ENCODE measurements at places on chromosomes 7 and 10.

GRCh38 chr7:42227021-42227420 lies 10.0 kb downstream of the GLI3 start:
- DNase-seq: no peak

- no peak for DNase-seq
These were observed 113.6 kb upstream of the RET start for GRCh38 chr10:42963312-42963711.

DNA sequence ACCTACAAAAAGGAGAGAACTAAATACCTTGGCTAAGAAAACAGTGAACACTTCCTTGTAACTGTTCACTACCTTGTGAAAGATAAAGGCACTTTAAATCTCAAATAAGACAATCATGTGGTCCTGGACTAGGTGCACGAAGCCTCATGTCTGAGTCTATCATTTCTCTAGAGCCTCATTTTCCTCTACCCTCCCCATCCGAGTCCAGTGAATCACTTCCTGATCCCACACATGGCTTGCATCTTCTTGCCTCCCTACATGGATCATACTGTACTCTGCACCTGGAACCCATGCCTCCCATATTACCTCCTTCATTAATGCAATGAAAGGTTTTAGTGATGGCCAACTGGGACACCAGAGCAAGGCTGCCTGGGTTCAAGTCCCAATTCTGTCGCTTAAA lies 34.5 kb downstream of the SNX10 start:
- no peak for DNase-seq

DNA sequence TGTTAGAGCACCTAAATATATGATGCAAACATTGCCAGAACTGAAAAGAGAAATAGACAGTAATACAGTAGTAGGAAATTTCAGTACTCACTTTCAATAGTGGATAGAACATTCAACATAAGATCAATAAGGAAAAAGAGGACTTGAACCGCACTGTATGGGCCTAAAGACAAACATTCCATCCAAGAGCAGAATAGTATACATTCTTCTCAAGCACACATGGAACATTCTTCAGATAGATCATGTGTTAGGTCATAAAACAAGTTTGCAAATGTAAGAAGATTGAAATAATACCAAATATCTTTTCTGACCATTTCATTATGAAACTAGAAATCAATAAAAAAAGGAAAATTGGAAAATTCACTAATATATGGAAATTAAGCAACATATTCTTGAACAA lies 185.4 kb upstream of the FOXP2 start:
- no peak for DNase-seq

DNA sequence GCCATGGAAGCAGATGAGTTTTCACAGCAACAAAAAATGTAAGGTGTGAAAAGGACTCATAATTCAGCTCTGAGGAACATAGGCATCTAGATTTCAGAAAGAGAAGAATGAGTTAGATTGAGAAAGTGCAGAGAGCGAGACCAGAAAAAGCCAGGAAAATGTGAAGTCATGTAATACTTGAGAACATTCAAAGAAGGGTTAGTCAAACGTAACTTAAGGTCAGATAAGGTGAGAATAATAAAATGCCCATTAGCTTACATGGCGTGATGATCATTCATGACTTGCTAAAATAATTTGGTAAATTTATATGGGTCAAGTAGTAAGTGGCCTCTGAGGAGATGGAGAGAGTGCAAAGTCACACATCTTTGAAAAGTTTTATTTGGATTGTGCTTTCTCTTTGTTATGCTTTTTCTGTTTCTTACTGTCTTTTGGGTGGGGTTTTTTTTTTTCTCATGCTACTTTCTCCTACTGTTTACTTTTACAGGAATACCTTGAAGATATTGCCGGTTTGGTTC lies 271.8 kb upstream of the NRG3 start:
- no peak for DNase-seq

GRCh38 chr7:152328234-152328633 lies 107.6 kb downstream of the KMT2C start:
- no peak for DNase-seq

DNA sequence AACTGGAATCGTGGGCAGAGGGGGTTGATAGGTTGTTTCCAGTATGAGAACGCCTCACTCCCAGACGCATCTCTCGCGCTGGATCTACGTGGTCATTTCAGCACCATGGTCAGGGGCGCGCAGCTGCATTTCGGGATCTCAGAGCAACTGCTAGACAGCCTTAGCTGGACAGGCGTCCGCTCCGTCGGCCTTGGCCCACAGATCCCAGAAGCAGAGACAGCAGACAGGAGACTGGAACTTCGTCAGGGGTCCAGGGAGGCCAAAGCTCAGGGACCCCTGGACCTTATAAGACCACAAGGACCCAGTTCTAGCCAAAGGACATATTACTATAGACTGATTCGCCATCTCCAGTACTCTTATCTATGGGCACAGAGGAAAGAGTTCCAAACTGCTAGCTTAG lies 5.3 kb downstream of the NEUROG3 start:
- DNase-seq: no peak

GRCh38 chr7:139972029-139972428 lies 90.7 kb downstream of the PARP12 start:
- no peak for DNase-seq

- peak; percentile 67 for DNase-seq
These were observed 7.6 kb upstream of the ORAI2 start for GRCh38 chr7:102425639-102426267.

GRCh38 chr10:97842656-97843280 lies 6.9 kb upstream of the GOLGA7B start:
- DNase-seq: no peak

GRCh38 chr7:84251277-84251781 lies 56.7 kb upstream of the SEMA3A start:
- DNase-seq: no peak

- DNase-seq: no peak
These were observed 22.4 kb downstream of the NKX6-2 start for GRCh38 chr10:132763545-132763944.

- no peak for DNase-seq
These were observed 57.2 kb downstream of the PDGFA start for GRCh38 chr7:462173-463103.

GRCh38 chr10:958106-958505 lies 26.6 kb upstream of the LARP4B start:
- no peak for DNase-seq

DNA sequence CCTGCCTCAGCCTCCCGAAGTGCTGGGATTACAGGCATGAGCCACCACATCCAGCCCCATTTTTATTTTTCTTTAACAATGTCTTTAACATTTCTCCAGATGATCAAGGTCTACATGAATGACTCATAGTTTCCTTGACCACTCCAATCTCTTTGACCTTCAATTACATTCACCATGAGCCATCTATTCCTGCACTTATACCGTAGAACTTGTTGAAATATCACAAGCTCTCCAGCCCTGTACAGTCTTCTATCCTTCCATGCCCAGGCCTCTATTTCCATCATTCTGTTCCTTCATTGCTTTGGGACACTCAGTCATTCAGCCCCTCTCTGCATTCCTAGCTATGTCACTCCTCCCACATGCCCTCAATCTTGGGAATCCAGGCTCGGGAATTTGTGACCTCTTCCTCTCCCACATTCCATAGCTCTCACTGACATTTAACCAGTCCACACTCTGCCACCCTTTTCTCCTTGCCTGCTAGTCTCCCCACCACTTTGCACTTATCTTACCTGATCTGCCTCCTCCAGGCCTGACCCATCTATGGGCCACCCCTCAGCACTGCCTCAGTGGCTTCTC lies 151.8 kb upstream of the STK17A start:
- no peak for DNase-seq

DNA sequence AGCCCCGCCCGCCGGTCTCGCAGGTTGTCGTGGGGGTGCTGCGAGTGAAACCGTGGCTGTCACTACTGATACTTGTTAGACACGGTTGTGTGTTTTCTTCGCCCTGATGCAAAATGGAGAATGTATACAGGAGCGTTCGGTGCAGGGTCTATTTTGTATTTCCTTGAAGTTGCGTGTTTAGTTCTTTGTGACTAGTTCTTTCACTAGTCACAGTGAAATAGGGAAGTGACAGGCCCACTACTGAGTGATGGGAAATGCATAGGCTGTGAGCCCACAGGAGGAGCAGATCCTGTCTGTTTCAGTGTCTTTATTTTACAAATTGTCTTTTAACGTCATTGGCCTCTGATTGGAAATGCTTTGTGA lies 675 bp downstream of the ABRAXAS2 start:
- no peak for DNase-seq

DNA sequence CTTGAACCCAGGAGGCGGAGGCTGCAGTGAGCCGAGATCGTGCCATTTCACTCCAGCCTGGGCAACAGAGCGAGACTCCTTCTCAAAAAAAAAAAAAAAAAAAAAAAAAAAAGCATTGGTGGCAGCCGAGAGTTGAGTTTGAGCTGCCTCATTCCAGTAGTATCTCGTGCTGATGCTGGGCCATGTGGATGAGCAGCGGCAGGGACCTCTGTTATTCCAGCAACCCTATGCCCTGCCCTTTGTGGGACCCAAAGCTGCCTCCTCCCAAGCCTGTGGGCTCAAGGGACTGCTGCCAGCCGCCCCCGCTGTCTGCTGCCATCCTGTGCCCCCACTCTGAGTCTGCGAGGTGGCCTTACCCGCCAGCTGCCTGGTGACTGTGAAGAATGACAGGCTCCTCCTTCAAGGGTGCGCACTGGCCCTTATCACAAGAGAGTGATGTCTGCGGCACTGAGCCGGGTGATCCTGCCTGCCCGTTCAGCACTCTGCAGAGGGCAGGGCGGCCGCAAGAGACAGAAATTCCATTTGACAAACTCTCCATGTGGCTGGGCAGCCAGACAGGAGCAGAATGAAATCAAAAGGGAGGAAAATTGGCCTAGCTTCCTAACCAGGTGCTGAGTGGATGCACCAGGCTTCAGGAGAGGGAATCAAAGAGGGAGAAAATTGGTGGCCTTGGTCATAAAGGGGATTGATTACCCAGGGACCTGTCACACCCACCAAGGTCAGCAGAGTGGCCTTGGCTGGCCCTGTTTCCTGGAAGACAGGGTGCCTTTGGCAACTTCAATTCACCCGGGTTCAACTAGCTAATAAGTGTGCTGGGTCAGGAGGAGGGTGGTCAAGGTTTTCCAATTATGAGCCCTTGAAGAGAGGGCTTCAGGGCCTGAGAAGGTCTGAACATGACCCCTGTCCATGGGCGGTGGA lies 65.3 kb upstream of the ZMIZ1 start:
- DNase-seq: no peak
